ENCODE measurements at places on chromosomes 3 and 15.

- DNase-seq = peak; percentile 80
Observed at GRCh38 chr3:59049671-59050331, at the start of gene CFAP20DC. TSS of gene CFAP20DC (minus strand) at chr3:59050025. CDS start at chr3:59049631, 394 bp downstream.

DNA sequence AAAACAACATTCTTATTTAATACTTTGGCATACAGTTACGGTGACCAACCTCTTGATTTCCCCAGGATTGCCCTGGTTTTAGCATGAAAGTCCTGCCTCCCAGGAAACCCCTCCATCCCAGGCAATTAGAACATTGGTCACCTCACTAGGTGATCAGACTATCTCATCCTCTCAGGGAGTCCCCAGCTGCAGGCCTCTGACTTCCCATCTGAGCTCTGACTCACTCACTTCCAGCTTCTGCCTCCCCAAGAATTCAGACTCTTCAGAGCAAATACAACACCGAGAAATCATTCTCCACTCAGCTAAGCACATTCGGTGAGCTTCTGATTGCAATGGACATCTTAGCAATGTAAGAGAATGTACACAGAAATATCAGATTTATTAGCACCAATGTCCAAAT is 92.4 kb upstream of the HES1 start:
- DNase-seq = no peak

- DNase-seq = no peak
Observed at GRCh38 chr15:40891810-40892446, 2.3 kb upstream of the VPS18 start.

GRCh38 chr15:43905755-43906154 is 79.0 kb downstream of the WDR76 start:
- DNase-seq = no peak

- DNase-seq = no peak
Observed at GRCh38 chr3:105613120-105613519, 246.4 kb downstream of the ALCAM start.

DNA sequence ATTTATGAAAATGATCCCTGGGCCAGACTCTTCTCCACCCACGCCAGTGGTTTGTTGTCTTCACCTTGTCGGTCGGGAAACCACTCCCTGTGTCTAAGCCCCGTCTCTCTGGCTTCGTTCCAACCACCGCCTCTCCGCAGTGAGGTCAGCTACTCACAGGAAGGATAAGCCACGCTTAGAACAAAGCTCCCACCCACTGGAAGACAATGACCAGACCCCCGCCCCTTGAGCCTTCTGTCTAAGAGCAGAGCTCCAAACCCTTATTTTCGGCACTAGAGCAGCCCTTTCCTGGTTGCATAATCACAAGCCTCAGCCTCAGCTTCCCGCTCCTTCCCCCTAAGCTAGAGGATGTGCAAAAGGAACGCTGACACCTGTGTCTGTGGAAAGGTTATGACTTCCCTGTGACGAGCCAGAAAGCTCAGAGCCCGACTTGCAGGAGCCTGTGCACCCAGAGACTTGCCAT is 114.9 kb upstream of the MEF2A start:
- peak; percentile 22 for DNase-seq

- DNase-seq = no peak
Observed at GRCh38 chr15:78671626-78672211, 30.7 kb upstream of the CHRNB4 start.

- DNase-seq = no peak
Observed at GRCh38 chr3:51604212-51604611, 65.7 kb downstream of the RAD54L2 start.

DNA sequence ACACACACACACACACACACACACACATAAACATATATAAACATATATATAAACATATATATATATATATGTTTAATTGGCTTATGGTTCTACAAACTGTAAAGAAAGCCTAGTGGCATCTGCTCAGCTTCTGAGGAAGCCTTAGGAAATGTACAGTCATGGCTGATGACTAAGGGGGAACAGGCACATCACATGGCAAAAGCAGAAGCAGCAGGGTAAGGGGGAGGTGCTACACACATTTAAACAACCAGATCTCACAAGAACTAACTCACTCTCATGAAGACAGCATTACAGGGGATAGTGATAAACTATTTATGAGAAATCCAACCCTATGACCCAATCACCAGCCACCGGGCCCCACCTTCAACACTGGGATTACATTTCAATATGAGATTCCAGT is 922.9 kb downstream of the SI start:
- no peak for DNase-seq

GRCh38 chr15:31401282-31401681 is 74.6 kb downstream of the KLF13 start:
- no peak for DNase-seq

DNA sequence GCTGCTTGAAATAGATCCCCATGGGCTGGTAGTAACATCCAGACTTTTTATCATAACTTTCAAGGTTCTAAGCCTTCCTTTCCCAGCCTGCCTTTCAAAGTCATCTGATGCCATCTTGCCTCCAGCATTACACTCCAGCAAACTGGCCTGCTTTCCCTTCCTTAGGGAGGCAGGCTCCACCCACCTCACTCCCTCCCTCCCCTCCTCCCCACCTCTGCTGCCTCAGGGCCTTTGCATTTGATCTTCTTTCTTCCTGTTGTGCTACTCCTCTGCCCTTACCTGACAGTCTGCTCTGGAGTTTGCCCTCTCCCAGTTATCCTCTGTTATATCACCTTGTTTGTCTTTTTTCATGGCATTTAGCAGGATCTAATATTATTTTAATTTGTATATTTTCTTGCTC is 319.5 kb downstream of the KCNH8 start:
- DNase-seq = no peak

- DNase-seq = no peak
Observed at GRCh38 chr3:120765830-120766493, 23.4 kb downstream of the GTF2E1 start.

- no peak for DNase-seq
Observed at GRCh38 chr15:72136170-72137051, 18.2 kb downstream of the SENP8 start.

- DNase-seq = no peak
Observed at GRCh38 chr15:91946075-91946474, 92.6 kb downstream of the SLCO3A1 start.

DNA sequence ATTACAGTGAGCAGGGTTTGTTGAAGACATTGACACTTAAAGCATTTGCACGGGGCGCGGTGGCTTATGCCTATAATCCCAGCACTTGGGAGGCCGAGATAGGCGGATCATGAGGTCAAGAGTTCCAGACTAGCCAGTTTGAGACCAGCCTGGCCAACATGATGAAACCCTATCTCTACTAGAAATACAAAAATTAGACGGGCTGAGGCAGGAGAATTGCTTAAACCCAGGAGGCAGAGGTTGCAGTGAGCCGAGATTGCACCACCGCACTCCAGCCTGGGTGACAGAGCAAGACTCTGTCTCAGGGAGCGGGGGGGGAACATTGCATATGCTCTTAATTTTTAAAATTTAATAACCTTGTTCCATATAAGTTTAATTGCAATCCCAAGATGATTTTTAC is 11.9 kb downstream of the STT3B start:
- no peak for DNase-seq

DNA sequence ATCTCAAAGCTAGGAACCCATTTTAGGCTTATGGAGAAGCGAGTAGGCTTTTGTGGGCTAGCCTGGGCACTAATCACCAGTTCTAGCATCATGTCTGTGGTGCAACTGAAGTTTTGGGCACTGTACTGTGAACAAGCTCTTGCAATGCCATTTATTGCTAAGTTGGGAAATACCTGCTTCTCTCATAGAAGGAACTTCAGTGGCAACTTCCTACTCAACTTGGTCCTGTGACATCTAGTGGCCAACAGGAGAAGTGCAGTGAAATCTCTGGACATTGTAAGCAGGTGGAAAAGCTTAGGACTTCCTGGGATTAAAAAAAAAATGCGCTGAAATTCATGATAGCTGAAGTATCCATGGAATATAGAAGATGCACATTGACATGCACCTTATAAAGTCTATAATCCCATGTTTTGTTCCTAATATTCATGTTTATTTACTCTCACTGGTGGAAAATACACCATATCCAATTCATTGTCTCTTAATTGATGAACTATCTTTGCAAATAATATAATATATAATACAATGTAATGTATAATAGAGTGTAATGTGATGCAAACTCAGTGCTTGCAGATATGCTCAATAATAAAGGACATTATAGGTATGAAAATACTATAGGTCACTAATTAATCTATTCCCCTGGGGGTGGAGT is 6.5 kb upstream of the ALDH1A3 start:
- peak; percentile 14 for DNase-seq

DNA sequence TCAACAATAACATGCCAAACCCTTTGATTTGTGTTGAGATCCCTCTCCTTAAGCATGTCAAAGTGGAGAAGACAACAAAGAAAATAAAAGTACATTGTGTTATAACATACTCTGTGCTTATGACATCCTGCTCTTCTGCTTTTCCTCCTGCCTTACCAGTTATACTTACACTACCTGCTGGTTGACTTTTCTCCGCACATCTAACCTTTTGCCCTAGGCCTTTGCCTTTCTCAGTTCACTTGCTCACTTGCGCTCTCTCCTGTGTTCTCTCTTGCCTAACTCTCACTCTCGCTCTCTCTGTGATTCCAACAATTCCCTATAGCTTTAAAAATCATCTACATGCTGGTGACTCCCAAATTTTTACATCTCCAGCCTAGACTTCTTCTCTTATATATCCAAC is 5.7 kb downstream of the DNAH12 start:
- no peak for DNase-seq

DNA sequence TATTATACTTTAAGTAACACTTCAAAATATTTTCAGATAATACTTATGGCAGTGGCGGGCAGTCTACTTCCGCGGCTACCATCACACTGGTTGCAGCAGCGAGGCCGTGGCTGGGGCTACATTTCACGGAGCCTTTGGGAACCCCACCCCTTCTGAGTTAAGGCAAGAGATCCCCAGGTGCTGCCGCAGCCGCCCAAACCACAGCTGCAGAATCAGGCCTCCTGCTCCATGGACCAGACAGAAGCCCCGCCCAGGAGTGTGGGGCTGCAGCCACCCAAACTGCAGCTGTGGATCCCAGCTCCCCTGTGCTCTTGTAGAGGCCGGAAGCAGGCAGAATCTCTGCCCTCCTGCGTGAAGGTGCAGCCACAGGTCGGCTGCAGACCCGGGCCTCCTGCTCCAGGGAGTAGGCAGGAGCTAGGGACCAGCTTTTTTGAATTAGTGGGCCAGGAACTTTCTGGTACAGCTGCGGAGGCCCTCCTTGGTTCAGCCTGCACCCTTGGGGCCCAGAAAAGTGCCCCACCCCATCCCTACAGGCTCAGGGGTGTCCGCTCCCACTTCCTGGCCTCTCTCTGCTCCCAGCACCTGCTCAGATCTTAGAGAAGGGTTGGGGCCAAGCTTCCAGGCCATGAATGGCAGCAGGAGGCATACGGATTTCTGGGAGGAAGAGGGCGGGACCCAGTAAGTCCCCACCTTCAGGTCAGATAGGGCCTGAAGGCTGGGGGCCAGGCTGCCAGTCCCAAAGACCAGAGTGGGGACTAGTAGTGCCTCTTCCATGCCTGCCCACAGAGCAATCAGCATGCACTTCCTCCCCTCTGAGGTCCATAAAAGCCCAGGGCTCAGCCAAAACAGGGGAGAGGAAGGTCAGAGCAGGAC is 1188.8 kb upstream of the CADM2 start:
- no peak for DNase-seq

- no peak for DNase-seq
Observed at GRCh38 chr3:196418601-196419000, 13.6 kb downstream of the UBXN7 start.
